Prostate gland (tissue), 2 donors: ENCODE measurements at places on chromosomes 12 and 14. TPM values are rescaled to one million over a fixed set of nuclear protein-coding genes. Genes with fewer than 3 reads are reported as not detected.

DNA sequence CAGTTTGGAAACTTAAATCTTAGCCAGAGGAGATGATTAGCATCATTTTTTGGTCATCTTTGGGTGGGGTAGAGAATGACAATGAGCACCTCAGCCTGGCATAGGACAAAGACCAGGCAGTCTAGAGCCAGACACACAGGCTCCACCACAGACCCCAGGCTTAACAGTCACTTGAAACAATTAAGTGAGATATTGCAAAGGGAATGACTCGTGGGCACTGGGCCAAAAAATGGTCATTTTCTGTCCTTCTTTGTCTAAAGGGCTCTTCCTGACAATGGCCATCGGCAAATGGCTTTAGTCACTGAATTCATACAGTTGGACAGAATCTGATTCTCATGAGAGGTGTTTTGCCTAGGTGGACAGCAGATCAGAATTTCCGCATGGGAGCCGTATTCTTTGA is 78.0 kb upstream of the DICER1 start:
- DNase-seq: no peak

DNA sequence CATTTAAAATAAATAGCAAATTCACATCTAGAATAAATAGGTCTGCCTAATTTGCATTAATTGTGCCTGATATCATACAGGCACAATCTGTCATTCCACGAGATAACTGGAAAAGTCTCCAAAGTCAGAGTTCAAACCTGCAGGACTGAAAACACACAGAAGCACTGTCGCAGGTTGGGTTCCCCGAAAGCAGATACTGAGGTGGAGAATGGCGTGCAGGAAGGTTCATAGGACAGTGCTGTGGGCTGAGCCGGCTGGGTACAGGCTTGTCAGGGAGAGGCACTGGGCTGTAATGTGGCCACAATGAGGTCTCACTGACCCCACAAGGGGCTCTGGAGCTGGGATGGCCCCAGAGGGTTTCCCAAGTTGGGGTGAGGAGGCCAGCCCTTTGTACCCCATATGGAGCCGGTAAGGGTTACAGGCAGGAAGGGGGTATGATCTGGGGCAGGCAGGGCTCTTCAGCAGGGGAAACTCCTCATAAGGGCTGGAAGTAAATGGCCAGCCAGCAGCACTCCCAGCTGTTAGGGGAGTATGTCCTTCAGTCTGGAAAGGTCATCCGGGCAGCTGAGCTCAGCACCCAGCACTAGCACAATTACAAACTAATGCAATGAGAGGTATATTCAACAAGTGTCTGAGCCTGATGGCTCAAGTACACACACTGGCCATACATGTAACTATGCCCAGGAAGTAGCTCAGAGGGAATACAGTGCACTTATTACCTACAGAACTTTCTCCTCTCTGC is 68.5 kb downstream of the NT5DC3 start:
- DNase-seq: no peak

Gene TMEM30B
- total RNA-seq: 98.5 TPM

GRCh38 chr14:89340200-89341181 is 76.5 kb downstream of the FOXN3 start:
- DNase-seq: peak; percentile 12

DNA sequence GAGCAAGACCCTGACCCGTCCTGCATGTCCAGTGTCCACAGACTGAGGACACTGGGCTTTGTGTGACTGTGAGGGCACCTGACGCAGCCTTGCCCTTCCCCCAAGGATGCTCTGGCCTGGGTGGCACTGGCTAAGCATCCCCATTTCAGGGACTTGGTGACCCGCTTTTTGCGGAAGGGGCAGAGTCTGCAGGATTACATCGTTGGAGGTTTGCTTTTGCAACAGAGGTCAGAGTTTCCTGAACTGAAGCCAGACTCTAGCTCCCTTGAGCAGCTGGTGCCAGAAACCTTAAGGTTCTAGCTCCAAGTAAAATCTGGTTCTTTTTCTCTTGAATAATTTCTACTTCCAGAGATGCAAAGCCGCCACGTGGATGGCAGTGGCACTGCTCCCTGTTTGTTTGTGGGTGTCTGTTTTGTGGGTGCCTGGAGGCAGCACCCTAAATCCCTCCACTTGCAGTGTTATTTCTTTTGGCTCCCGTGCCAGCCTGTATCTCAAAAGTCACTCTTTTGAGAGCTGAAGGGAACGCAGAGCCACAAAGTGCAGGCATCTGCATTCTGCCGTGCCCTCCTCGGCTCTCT is 184.7 kb downstream of the TSPAN9 start:
- DNase-seq: no peak

Gene TAS2R10
- 0.41 TPM for total RNA-seq

- DNase-seq: no peak
Measured at GRCh38 chr14:104515059-104515810, 64.3 kb upstream of the C14orf180 start.

DNA sequence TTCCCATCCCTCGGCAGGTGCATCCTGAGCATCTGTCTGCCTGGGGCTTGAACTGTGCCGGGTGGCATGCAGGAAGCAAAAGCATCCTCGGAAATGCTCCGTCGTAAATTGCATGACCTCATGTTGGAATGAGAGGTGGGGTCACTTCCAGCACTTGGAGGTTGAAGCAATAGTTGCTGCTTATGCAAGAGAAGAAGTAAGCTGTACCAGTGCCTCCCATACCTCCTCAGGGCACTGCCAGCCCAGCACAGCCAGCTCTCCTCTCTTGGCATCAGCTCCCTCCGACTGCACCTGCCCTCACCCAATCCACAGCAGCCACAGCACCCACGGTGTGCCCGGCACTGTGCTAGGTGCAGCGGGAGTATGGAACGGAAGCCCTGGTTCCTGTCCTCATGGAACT is 11.5 kb downstream of the TEAD4 start:
- no peak for DNase-seq

- DNase-seq: peak; percentile 2
Measured at GRCh38 chr14:101127224-101127623, 223.7 kb upstream of the RTL1 start.

Gene EML1
- 7.0 TPM for total RNA-seq

Gene MMAB
- total RNA-seq: 79.2 TPM

- no peak for DNase-seq
Measured at GRCh38 chr14:101634850-101635748, 73.8 kb downstream of the DIO3 start.

Gene FAIM2
- total RNA-seq: 2.8 TPM

Gene ENDOU
- total RNA-seq: not detected

Gene RNF212B
- total RNA-seq: not detected

DNA sequence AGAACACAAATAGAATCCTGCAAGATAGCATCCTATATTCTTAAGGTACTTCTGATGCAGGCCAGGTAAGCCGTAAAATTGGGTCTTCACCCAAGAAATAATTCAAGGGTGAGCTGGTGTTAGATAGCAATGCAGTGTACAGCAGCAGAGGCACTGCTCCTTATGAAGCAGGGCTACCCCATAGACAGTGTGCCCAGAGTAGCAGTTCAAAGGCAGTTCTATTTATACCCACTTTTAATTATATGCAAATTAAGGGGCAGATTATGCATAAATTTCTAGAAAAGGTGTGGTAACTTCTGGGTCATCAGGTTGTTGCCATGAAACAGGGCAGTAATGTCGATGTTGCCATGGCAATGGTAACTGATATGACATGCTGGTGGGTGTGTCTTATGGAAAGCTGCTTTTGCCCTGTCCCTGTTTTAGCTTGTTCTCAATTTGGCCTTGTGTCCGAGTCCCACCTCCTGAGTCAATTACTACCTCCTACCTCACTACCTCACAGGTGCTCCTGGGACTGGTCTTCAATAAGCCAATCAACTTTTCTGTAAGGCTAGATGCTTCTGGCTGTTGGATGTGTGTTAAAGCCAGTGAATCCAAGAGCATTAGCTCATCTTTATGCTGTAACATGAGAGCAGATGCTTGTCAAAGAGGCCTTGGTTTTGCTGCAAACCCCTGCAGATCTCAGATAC is 61.0 kb downstream of the PPM1A start:
- DNase-seq: no peak

Gene SERPINA6
- total RNA-seq: not detected

DNA sequence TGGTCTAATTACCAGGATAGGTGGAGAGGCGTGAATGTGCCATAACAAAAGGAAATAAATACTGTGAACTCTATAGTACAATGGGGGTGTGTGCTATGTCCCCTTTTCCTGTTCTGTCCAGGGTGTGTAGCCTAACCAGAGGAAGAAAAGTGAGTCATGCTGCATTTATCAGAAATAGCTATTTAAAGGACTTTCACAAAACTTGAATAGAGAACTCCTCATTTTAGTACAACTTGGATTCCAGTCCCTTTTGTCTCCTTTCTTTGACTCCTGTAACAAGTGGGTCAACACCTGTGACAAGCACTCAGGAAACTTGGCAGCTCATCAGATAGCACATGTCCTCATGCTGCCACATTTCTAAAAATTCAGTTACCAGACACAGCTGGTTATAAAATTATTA is 123.4 kb downstream of the CCDC91 start:
- no peak for DNase-seq

- no peak for DNase-seq
Measured at GRCh38 chr14:65826946-65827345, 414.4 kb downstream of the FUT8 start.

DNA sequence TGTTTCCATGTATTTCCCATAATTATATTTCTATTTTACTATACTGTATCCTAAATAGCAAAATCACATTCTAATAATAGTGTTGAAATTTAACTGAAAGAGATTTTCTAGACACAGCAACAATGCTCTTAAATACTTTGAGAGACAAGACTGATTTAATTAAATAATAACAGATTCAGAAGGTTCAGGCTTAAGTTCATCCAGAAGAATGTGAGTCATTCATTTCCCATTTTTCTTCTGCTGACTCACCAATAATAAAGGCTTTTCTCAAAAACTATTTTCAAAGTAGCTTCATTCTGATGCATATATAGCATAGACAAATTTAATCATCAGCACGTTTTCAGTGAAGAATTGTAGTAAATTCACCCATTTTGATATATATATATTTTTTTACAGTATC is 481.4 kb downstream of the MDGA2 start:
- DNase-seq: no peak

DNA sequence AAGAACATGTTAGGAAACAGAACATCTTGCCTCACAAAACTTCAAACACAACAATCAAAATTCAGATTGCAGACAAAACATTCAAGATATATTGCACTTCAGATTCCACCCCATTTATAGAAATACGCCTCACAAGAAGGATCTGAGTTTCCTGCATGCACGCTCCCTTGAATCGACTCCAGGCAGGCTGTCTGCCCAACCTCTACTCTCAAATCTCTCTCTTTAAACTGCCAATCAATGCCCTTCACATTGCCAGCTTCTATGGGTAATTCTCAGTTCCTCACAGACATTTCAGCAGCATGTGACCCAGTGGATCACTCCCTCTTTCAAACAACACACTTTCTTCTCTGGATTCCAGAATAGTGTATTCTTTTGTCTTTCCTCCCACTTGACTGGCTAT is 184.1 kb downstream of the PRKD1 start:
- no peak for DNase-seq

- DNase-seq: no peak
Measured at GRCh38 chr14:33534632-33535031, 416.2 kb downstream of the EGLN3 start.

GRCh38 chr12:48380596-48380995 is 29.9 kb upstream of the ZNF641 start:
- no peak for DNase-seq

DNA sequence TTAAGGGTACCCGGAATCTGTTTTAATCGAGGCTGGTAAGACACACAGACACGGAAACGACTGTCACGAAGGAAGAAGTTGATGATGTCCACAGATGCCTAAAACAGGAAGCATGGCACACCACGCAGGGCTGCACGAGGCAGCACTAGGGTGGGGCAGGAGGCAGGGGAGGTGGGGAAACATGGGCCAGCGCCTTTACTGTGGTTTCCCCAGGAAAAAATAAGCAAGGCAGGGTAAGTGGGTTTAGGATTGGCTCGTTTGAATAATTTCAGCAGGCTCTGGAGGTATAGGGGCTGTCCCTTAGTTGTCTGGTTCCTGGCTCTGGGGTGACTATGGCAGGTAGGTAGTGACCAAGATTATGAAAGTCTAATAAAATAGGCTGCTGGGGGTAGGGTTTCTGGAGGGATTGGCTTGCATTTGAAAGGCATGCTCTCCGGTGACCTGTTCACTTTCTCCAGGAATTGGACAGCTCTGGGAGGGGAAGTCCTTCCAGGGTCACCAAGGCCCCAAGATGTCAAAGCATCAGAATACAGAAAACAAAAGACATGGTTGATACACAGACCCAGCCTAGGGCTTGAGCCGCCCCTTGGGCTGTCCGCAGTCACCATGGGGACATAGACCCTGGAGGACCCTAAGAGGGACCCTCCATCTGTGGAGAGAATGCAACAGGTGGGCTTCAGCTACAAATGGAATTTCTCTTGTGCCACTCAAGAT is 35.3 kb downstream of the MAP1LC3B2 start:
- DNase-seq: no peak
